ENCODE measurements at places on chromosomes 6 and 20.

- no peak for DNase-seq
Measured at GRCh38 chr6:163298079-163298830, 116.3 kb upstream of the QKI start.

DNA sequence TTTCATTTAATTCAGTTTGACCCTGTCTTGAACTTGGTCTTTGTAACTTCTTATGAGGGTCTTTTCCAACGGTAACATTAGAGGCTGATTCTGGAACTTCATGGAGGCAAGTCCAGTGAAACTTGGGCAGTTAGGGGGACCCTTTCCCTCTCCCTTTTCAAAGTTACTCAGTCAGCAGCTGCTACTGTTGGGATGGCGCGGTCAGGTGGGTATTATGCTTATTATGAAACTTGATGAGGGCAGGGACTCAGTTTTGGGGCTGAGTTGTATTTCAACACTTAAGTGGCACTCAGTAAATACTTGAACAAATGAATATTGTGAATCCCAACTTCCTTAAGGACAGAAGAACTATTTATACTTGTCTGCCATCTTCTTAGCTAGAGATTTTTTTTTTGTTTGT, 20.8 kb downstream of the TOP1 start:
- DNase-seq = no peak

DNA sequence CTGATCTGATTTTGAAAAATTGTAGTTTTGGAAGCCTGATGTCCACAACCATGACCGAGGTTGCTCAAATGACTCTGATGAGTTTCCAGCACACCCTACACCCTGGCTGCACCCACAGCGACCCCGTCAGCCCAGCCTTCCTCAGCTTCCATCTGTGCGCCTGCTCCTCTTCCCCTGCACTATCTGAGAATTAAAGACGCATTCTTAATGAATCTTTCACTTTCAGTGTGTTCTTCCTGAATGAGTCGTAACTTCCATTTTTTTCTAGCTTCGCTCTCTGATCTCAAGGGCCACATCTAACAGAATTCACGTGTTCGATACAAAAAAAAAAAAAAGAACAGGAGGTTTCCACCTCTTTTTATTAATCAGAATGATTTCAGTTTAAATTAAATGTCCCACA, 21.3 kb upstream of the RREB1 start:
- peak; percentile 56 for DNase-seq

DNA sequence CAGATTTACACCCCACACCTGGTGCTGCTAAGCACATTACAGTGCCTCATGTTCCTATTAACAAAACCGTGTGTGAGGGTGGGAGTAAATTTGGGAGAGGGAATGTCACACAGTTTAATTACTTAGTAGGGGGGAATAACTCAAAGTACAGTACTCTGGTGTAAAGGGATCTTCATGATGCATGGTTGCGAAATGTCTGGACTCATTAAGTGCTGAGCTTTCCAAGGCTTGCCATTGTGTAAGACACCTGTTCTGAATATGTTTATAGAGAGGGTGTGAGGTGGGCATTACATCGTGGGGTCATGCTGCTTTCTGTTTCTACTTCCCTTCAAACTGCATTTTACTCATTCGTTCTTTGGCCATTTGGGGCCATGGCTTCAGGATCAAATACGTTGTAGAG, 181.2 kb downstream of the ADGRG6 start:
- DNase-seq = no peak

DNA sequence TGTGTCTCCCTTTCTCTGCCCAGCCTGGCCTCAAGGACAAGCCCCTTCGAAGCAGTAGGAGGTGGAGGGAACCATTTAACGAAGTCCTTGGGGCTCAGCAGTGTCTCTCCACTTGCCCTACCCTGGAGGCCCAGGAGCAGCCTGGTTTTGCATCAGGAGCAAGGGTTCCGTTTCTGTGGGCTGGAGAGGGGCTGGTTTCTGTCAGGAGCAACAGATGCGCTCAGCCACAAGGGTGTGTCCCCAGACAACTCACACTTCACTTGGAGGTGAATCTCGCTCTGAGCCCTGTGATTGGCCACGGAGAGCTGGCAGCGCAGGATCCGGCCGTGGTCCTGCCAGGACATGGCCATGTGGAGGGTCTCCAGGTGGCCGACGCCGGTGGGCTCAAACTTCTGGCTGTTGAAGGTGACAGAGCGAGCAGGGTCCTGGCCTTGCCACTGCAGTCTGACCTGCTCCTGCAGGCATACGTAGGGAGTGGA, 6.9 kb downstream of the SIGLEC1 start:
- no peak for DNase-seq

- DNase-seq = no peak
Measured at GRCh38 chr6:71333050-71333449, 44.4 kb downstream of the OGFRL1 start.

DNA sequence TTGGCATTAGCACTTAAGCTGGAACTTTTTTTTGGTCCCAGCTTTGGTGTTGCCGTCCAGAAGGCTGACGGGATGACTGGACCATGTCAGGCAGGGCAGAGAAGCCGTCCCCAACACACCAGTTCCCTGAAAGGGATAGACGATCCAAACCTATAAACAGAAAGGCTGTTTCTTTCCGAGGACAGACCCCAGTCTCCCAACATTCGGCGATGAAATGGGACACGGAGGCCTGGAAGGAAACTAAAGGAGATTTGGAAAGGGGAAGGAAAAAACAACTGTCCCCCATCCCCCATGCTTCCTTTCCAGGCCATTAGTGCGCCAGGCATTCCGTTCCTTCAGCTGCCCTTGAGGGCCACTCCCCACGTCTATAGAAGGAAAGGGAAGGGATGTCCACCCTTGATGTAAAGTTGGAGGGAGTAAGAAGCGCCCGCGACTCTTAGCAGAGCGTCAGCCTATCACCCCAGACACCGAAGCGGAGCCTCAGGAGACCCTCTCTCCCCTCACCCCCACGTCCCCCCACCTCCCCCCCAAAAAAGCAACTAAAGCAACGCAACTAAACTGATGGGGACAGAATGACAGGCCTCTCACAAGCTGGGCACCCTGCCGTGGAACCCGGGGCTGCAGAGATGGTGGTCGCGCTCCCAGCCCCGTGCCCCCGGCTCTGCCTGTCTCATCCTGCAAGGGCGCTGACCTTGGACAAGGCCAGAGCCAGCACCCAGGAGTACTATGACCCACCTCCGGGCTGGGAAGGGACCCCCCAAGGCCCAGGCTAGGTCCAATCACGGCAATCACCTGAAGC, 638 bp downstream of the BLCAP start:
- DNase-seq = no peak

GRCh38 chr6:15961635-15962448, 167.0 kb upstream of the MYLIP start:
- DNase-seq = no peak

GRCh38 chr6:44976677-44977641, 351.2 kb upstream of the RUNX2 start:
- DNase-seq = no peak

- peak; percentile 64 for DNase-seq
Measured at GRCh38 chr6:42404484-42404883, 47.2 kb downstream of the TRERF1 start.

- no peak for DNase-seq
Measured at GRCh38 chr6:8536122-8536521, 100.8 kb upstream of the SLC35B3 start.

- DNase-seq = no peak
Measured at GRCh38 chr6:139081471-139081870, 52.9 kb downstream of the ABRACL start.

- DNase-seq = no peak
Measured at GRCh38 chr6:5308066-5308465, 46.8 kb downstream of the FARS2 start.

DNA sequence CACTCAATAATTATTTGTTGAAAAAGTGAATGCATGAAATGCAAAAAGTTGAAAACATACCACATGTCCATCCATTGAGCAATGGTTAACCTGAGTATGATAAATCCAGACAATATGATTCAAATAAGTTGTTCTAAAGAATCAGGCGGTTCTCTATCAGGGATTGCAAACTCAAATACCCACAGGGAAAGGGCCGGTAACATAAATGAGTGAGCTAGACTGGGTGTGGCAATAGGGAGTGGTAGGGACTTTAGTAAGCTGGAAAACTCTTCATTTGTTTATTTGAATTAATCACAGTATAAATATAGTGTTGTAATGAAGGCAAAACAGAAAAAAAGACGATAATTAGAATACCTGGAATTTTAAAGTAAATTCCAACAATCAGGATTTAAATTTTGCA, 106.3 kb downstream of the BCAS1 start:
- no peak for DNase-seq

GRCh38 chr6:105695461-105695860, 292.6 kb upstream of the PREP start:
- DNase-seq = no peak

DNA sequence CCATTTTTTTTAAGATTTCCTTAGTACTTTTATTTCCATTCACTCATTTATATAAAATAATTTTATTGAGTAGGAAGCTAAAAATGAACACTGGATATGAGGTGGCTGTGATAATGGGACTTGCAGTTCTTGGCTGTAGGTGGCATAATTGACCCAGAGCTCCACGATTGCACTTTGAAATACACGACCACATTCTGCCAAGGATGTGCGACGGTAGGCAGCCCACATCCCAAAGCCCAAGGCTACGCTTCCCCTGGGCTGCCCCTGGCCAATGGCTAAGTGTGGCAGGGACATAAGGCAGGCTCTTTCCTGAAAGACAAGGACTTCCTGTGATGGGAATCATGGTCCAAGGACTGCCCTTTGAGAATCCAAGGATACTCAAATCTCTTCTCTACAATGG, 43.7 kb upstream of the ADTRP start:
- DNase-seq = peak; percentile 10

DNA sequence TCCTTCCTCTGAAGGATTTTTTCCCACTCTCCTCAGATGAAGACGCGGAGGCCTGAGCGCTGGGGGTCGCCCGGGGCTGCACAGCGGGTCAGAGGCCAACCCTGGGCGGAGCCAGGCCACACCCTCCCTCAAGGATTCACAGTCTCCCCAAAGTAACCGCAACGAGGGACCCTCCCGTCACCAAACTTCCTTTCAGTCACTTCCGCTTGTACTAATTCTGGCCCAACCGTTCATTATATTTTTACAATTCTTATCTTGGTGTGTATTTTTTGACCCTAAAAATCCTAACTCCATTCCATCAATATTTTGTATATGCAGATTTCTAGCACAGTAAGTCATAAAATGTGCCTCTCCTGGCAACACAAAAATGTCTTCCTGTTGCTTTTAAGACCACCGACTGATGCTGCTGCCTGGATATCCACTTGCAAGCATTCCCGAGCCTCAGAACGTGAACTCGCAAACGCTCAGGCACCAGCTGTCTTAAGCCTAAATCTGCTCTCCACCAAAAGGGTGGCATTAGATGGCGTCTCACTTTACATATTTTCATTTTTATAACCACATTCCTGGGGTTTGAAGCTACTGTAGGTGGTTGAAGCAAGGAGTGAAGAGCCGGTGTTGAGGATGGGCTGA, 128.0 kb downstream of the DLL1 start:
- DNase-seq = no peak

- DNase-seq = peak; percentile 1
Measured at GRCh38 chr20:25277941-25278521, 30.1 kb downstream of the PYGB start.

- no peak for DNase-seq
Measured at GRCh38 chr20:3846378-3846739, 275 bp upstream of the MAVS start.

DNA sequence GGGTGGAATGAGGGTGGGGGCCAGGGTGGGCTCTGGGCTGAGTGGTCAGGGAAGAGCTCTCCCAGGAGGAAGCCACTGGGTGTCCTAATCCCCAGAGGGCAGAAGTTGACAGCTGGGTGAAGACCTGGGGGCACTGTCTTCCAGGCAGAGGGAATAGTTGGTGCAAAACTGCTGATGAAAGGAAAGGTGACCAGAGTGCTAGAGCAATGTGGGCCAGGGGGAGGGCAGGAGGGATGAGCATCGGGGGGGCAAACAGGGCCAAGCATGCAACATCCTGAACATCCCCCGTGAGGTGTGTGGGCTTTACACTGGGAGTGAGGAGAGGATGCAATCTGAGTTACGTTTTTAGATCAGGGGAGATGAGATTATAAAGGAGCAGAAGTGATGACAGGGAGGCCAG, 97.8 kb downstream of the NOL4L start:
- DNase-seq = no peak

DNA sequence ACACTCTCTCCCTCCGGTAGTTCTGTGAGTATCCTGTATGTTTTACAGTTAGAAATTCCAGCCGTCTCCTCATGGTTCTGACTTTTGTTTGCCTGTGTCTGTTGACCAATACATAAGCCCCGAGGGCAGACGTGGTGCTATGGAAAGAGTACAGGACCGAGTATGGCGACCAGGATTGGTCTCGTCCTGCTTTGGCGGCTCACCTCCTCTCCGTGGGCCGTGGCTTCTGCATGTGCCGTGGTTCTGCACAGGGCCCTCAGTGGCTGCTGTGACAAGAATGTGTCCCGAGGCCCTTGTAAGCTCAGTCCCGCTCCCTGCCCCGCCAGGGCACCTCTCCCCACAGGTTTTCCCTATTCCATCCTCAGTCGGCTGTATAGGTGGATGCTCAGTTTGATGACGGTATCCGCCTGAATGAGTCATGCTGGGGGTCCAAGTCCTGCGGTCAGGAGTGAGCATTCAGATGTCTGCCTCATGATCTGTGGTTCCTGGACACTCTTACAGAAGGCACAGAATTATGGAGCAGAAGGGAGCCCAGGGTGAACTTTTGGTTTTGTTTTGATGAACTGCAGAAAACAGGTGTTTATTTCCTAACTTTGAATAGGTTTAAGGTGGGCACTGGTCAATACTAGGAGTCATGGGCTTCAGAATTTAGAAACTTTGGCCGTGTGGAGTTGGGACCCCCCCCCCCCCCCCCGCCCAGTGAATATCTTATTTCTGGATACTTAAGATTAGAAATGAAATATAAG, 1.2 kb downstream of the ARFGAP1 start:
- peak; percentile 33 for DNase-seq

GRCh38 chr20:32672982-32673851, 524 bp downstream of the C20orf203 start:
- DNase-seq = peak; percentile 48

GRCh38 chr6:2731281-2731909, 19.3 kb downstream of the MYLK4 start:
- no peak for DNase-seq

DNA sequence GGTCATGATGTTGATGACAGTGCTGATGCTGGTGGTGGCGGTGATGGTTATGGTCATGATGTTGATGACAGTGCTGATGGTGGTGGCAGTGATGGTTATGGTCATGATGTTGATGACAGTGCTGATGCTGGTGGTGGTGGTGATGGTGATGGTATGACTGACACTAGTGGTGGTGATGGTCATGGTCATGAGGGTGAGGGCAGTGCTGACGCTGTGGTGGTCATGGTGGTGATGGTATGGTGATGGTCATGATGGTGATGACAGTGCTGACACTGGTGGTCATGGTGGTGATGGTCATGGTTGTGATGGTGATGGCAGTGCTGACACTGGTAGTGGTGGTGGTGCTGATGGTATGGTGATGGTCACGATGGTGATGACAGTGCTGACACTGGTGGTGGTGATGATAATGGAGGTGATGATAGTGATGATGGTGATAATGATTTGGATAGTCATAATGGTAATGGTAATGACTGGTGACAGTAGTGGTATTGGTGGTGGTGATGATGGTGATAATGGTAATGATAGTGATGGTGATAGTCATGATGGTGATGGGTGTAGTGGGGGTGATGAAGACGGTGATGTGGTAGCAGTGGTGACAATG, 206.2 kb downstream of the CDH4 start:
- DNase-seq = no peak
